Renal cortical epithelial cell (primary cell): ENCODE measurements at places on chromosomes 12 and 14. TPM values are rescaled to one million over a fixed set of nuclear protein-coding genes. Genes with fewer than 3 reads are reported as not detected.

SLCO1B1 gene
- not detected in 2 replicates for total RNA-seq

ACOT4 gene
- total RNA-seq: 2.7 and 6.3 TPM in 2 replicates

DNA sequence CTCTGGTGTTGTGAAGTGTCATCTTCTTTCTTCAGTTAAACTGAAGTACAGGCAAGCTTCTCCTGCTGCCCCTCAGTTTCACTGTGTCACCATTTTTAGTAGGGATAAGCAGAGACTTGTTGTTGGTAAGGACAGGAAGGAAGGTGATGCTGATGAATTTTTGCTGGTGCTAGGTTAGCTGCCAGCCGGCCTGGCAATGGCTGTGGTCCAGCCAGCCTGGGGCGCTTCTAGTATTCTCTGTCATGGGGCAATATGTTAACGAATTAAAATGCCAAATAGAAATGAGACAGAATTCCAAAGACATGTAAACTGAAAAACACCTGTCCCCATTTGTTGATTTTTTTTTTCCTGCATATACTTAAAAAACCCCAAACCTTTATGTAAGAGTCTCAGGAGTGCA is 602.9 kb downstream of the DIO2 start:
- no peak for DNase-seq

DNA sequence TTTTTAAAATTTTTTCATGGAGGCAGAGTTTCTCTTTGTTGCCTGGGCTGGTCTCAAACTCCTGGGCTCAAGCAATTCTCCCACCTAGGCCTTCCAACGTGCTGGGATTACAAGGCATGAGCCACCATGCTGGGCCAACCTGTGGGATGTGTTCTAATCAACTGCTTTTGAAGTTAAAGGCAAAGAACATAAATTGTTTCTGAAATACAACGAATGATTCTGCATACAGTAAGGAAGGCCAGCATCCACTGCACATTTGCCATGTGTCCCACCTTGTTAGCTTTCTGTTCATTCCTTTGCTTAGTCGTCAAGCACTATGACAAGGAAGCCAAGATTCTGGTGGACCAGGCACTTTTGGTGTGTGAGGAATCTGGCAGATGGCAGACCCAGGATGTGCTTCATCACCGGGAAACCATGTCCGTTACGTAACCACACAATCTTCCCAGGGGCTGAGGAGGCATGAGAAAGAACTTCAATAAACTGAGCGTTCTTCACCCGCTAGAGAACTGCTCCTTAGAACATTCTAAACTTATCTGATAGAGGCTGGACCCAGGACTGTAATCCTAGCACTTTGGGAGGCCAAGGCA is 24.5 kb downstream of the MOK start:
- DNase-seq: peak; percentile 85

- no peak for DNase-seq
Measured at GRCh38 chr12:98823012-98823411, 177.9 kb downstream of the APAF1 start.

DNA sequence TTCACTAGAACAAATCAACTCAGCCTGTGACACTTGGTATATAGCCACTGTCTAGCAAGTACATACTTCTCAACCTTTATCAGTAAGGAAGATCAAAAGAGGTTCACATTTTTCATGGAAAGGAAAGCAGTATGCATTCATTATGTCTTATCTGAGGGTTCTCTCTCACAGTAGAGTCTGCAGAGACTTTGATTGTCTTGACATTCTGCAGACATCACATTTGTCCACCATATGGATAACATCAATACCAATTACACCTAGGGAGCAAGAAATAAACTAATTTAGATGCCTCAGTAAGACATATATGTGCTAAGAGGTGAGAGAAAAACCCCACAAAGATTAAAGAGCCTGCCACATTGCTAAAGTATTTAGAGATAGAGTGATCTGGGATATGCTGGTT is 110.8 kb upstream of the SLC35F4 start:
- DNase-seq: no peak

DNA sequence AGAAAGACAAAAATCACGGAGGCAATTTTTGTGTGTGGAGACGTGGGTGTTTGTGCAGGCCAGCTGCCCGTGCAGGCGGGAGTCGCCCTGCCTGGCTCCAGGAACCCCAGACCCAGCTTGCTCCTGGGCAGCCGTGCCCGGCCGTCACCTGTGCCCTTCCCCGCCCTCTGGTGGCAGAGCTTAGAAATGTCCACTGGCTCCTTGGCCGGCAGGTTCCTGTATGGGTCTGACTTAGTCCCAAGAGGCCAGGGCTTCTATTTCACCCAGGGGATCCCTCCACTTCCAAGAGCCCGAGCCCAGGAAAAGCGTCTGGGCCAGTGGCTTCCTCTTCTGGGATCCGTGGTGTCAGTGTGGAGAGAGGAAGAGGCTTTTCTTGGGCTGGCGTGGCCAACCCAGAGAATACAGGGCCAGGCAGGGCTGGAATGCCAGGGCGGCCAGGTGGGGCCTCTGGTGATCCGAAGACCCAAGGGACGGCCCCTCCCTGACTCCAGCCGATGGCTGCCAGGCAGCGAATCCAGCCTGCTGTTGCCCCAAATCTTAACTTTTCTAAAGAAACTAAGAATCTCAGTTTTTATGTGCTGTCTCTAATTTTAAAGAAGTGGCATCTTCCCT is 120.9 kb downstream of the TMEM132C start:
- DNase-seq: no peak
